Memory B cell (primary cell): ENCODE measurements at places on chromosomes 13 and 19.

DNA sequence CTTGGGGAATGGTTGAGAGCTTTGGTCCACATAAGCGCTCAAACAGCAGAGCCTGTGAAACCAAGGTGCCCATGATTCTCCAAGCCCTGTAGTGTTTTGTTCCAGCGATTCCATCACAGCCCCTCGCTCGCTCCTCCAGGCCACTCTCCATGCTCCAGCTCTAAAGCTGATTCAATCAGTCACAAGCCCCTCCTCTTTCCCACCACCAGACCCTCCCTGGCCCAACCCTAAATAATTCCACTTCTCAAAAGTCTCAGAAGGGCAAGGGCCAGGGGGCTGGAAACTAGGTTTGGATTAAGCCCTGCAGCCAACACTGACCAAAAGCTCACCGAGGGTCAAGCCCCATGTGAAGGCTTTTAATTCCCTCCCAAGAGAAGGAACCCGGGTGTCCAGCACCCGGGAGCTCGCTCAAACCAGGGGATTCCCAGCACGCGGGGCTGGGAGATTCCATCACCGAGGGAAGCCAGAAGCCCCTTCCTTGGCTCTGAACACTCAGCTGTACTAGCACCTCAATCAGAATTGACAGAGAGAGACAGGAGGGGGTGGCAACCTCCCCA is 1.5 kb downstream of the ZNF296 start:
- no peak for DNase-seq

GRCh38 chr13:74966814-74967424 is 515.0 kb downstream of the TBC1D4 start:
- no peak for DNase-seq

GRCh38 chr19:47735131-47735530 is 10.2 kb upstream of the NOP53 start:
- DNase-seq = no peak

GRCh38 chr13:112603641-112604225 is 15.8 kb upstream of the TUBGCP3 start:
- DNase-seq = no peak

DNA sequence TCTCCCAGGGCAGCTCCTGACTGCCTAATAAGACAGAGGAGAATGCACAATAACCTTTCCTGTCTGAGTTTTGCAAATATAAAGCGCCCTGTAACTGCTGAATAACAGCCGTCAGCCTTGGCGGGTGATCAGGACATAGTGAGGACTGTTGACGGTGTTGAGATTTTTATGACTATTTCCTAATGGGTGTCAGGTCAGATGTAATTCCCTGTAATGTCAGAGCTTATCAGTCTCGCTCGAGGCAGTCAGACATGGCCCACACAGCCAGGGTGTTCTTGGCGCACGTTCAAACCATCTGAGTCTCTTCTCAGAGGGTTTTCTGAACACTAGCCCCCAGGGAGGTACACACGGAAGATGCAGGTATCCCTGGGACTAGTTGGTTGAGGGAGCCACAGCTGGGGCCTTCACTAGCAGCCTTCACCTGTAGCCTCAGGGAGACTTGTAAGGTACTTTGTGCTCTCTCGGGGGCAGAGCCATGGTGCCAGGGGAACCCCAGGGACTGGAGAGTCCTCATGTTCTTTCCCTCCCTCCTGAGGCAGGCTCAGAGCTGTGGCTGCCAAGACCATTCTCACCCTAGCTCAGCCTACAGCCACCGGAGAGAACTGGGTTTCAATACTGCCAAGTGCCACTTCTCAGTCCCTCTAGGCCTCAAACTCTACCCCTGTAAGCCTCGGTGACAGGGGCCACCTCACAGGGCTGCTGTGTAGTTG is 213.1 kb downstream of the UQCRFS1 start:
- no peak for DNase-seq

- DNase-seq = no peak
Observed at GRCh38 chr19:55109527-55110291, 7.7 kb downstream of the PPP1R12C start.

GRCh38 chr13:24868874-24869273 is 104.9 kb downstream of the RNF17 start:
- no peak for DNase-seq

DNA sequence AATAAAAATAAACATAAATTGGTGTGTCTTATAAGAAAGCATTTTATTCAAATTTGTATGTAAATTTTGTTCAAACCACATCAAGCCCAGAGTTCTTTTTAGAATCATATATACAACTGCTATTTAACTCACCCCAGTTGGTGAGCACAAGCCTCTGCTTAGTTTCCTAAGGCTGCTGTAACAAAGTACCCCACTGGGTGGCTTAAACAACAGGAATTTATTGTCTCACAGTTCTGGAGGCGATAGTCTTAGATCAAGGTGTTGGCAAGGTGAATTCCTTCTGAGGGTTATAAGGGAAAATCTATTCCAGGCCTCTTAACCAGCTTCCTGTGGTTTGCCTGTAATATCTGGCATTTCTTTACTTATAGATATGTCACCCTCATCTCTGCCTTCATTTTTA is 1133.5 kb downstream of the OLFM4 start:
- no peak for DNase-seq

DNA sequence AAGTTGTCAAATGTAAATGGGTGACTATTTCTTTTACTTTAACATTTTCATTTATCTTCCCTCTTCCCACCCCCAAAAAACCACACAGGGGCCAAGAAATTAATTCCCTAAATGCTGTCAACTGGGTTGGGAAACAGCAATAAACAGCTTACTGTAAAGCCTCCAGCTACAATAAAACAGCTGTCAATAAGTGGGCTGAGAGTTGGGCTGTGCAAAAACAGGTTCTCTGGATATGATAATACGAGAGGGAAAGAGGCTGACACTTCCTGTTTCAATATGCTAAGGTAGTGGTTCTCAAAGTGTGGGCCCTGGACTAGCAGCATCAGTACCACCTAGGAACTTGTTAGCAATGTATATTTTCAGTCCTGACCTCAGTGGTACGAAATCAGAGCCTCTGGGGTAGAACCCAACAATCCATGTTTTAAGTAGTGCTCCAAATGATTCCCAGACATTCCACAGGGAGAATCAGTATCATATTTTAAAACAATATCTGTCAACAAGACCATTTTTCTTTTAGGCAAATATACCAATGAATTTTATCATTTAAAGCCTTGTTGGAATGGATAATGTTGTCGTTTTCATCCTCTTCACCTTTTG is 8.4 kb downstream of the PCDH9 start:
- DNase-seq = no peak

DNA sequence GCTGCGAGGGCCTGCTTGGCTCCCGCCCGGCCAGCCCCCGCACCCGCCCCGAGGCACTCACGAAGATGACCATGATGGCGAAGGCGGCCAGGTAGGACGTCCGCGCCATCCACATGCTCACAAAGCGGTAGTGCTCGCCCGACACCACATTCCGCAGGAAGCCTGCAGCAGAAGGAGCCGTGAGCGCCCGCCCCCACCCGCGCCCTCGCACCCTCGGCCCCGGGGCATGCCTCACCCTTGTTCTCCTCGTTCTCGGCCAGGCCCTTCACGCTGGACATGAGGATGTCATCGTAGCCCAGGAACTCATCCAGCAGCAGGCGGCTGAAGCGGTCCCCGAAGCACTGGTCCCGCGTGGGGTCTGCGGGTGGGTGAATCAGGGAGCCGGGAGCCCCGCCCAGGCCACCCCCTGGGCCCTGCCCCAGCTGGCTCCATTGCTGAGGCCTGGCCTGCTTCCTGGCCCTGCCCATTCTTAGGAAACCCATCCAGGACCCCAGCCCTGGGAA is 9.0 kb downstream of the TMEM259 start:
- no peak for DNase-seq

DNA sequence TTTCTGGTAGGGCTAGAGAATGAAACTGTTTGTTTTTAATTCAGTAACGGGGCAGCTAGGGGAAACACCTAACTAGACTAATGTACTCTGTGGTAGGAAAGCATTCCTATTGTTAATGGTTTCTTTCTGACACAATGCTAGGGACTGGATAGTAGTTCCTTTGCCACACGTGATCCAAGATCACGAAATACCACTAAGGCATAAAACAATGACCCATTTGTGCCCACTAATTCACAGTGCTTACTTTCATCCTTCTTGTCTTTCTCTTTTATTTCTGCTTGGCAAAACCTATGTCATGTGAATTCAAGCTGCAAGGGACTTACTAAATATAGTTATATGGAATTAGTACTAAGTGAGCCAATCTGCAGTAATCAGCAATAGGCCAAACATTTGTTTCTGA is 834.1 kb upstream of the SLITRK6 start:
- DNase-seq = no peak

GRCh38 chr19:17128820-17129219 is 53.2 kb downstream of the MYO9B start:
- DNase-seq = no peak

- no peak for DNase-seq
Observed at GRCh38 chr19:46515879-46516350, 20.2 kb upstream of the PNMA8B start.

DNA sequence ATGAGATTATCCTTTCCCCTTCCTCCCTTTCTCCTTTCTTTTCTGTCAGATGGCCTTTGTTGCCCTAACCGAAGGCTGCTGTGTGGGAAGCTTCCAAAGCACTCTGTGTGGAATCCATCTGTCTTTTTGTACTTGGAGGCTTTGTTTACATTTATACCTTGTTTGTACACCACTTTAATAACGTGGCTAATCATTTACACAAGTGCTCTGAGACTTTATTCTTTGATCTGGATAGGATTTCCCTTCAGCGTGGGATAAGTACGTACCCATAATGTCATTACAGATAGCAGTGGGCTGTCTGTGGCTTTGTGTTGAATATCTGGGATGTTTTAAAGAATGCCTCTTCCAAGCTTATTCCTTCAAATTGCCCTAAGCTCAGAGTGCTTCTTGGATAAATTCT is 684.7 kb upstream of the SLITRK5 start:
- no peak for DNase-seq

GRCh38 chr19:5172859-5173630 is 167.6 kb downstream of the PTPRS start:
- no peak for DNase-seq

DNA sequence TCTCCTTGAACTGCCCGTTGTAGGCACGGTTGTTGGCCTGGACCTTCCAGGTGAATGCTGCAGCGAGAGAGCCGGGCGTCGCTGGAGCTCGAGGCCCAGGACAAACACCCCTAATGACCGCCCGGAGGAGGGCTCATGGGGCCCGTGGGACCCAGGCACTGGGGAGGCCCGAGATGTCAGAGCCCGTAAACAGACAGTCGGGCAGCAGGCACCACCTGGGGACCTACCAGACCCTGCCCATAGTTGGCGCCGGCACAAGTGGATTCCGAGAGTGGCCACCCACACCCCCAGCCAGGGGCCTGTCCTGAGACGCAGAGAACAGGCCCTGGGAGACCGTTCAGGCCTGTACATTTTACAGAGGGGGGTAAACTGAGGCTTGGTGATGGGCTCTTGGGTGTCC is 2.4 kb downstream of the ATP8B3 start:
- no peak for DNase-seq

- no peak for DNase-seq
Observed at GRCh38 chr19:19457671-19458070, 52.2 kb downstream of the GATAD2A start.

- DNase-seq = no peak
Observed at GRCh38 chr13:40341501-40341900, 324.9 kb downstream of the FOXO1 start.

DNA sequence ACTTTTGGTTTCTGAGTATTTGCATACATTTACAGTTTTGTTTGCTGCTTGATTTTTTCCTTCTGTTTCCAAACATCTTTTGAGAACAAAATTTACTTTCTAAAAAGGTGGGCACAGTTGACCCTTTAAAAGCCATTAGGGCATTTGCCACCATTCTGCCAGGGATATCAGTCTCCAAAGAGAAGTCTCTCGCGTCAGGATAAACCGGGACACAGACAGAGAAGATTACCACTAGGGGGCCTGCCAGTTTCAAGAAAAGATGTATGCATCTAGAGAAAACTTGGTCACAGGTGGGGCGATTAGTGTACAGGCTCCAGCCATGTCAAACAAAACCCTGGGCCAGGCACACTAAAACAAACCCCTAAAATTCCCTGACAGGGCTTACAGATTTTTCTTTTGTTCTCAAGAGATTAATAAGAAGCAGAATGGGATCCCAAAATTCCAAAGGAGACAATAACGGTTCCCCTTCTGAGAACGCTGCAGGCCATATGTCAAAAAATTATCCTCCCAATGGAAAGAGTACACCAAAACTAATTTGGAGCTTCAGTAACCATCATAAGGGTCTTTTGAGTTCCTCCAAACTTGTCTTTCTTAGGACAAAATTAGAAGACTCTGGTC is 10.7 kb upstream of the PABPC3 start:
- no peak for DNase-seq

DNA sequence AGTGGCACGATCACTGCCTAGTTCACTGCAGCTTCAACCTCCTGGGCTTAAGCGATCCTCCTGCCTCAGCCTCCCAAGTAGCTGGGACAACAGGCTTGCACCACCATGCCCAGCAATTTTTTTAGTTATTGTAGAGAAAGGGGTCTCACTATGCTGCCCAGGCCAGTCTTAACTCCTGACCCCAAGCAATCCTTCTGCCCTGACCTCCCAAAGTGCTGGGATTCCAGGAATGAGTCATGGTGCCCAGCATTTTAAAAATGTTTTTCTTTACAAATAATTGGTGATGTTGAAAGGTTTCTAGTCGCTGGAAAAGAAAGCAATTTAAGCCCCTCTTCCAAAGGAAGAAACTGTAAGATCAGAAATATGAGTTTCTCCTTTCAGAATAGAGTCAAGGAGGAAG is 19.4 kb downstream of the DYRK1B start:
- DNase-seq = no peak

DNA sequence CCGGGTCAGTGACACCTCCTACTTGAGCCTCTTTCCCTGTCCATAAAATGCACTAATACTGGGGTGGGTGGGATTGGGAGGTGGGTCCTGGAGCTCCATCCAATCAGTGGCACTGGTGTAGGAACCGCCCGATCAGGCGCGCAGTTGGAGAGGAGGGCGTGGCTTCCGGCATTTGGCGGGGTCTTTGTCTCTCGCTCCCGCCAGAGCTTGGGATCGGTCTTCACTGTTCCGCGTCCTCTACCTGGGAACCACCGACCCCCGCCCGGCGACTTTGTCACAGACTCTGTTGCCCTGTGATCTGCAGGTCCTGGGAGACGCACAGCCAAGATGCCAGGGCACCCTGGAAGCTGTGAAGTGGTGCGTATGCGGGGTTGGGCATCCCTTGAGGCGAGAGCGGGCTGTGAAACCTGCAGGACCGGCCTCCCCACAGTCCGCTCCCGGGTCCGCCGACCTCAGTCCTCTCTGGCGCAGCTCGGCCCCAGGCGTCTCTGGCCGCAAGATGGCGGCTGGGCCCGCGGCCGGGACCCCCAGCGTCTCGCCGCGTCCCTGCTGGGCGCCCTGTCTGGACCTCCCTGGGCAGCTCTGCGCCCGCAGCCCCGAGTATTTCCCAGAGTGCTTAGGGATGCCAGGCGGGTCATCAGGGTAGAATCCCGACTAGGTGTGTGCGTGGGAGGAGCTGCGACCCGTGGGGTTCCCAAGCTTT is 41.6 kb upstream of the ZNF730 start:
- no peak for DNase-seq

DNA sequence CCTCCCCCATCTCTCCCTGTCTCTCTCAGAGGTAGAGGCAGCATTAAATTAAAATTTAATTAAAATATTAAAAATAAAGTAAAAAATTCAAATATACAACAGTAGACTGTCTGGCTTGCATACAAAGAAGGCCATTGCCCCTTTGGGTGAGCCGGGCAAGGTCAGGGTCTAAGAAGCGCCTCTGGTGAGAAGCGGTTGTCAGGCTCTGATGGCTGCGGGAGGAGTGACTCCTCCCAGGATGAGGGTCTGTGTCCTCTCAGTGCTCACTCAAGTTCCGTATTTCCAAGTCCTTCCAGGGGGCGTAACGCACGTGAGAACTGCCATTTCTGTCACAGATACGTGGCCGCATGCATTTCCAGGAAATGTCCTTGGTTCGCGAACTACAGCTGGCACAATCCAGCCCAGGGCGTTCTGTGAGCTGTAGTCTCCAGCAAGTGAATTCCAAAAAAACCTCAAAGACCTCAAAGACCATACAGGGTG is 737 bp upstream of the ZNF181 start:
- DNase-seq = no peak
